ENCODE measurements at places on chromosomes 12 and 14. TPM values are rescaled to one million over a fixed set of nuclear protein-coding genes. Genes with fewer than 3 reads are reported as not detected.

ATF1 gene
- total RNA-seq: 31.8 TPM

CD27 gene
- total RNA-seq: not detected

DNA sequence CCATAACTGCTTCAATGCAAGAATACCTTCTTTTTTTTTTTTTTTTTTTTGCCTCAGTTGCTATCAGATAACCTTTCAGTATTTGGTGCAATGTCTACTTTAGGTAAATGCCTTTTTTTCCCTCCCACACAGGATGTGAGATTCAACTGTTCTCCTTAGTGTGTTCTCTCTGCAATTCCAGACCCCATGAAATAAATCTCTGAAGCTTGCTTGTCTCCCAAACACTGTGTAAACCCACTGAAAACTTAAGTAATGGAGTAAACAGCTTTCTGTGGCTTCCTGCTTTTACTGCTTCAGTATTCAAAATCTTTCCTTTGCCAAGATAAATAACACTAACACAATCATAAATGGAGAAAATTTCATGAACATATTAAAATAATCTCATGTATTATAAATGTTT lies 55.8 kb upstream of the CLEC14A start:
- DNase-seq: no peak

DNA sequence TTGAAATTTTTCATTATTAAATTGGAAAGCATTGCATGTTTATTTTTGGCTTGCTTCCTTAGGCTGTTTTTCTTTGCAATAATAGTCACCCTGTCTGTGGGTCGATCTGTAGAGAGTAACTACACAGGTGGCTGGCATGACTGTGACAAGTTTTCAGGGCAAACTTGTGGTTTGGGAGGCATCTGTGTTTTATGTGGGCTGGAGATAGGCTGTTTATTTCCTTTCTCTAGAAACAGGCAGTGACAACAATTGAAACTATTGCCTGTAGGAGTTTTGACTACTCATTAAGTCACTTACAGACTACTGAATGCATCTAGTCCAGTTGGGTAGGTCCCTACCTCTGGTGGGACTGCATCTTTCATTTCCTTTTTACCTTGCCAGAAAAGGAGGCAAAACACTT lies 155.6 kb downstream of the DYRK2 start:
- DNase-seq: no peak

DNA sequence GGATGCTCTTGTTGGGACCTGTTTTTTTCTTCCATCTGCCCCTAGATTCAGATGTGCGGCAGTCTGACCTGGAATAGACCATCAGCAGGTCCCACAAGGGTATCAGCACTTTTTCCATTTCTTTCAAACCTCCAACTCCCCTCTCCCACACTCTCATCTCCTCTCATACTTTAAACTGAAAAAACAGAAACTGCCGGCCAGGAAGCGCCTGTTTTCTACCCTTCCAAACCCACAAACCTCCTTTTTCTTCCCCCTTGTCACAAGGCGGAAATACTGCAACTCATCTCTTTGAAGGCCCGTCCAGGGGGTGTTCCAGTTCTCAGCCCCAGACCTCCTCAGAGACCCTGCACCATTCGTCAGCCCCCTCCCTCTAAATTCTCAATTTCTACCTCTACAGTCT lies 62.5 kb upstream of the FKBP4 start:
- no peak for DNase-seq

OTOGL gene
- total RNA-seq: not detected

- no peak for DNase-seq
Measured at GRCh38 chr12:6333029-6333428, 8.8 kb downstream of the TNFRSF1A start.

DNA sequence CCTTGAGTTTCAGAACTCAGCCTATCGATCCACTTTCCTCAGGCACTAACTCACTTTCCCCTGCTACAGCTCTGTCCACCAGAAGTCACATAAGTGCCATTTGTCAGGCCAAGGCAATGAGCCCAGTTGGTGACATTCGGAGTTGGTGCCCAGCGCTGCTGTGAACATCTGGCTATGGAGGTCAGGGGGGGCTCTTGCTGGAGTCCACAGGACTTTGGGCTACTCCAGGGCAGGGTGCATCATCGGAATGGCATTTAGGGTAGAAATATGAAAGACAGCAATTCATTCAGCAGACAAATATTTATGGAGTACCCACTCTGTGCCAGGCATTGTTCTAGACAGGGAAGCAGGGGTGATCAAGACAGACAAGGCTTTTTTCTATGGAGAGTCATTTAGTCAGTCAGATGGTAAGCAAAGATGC lies 1.5 kb upstream of the PPP1CC start:
- DNase-seq: peak; percentile 41

GRCh38 chr12:57250541-57250940 lies 446 bp downstream of the STAC3 start:
- DNase-seq: no peak

DNA sequence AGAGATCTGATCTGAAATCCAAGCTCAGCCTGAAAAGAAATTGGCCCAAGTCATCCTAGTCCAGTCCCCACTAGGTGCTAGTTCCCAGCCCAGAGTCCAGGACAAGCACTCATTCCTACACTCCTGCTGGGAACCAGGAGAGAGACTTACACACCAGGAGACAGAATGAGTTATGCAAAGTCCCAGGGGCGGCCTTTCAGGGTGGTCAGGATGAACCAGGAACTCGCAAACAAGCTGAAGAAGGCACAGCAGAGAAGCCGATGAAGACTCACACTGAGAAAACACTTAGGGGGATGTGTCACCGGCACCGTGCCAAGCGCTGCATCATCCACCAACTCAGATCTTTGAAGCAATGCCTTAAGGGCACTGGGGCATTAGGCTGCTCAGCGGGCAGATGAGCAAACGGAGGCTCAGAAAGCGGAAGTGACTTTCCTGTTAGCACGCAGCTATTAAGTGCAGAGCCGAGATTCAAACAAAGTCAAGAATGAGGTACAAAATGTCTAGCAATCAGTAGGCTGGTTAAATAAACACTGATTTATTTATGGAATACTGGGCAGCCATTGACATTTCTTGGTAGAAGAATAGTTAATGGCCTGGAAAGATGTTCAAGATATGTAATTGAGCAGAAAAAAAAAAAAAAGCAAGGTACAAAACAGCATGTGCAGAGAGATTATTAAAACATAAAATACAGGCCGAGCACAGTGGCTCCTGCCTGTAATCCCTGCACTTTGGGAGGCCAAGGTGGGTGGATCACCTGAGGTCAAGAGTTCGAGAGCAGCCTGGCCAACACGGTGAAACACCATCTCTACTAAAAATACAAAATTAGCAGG lies 78.7 kb downstream of the LRRC74A start:
- DNase-seq: no peak

DNA sequence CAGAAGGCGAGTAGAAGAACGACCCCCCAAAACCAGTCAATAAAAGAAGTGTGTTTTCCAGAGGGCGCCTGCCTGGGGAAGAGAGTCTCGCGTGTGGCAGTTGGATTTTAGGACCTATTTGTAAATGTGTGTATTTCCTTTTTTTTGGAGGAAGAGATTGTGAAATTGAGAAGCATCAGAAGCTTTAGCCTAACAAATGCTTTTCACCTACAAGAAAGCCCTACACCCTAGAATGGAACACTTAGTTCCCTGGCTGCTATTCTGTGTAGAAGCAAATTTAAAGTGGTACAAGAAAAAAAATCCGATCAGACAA lies 1.3 kb downstream of the RCOR1 start:
- peak; percentile 40 for DNase-seq
